HuH-7.5 (cell line): ENCODE measurements at places on chromosomes 3 and 15.

DNA sequence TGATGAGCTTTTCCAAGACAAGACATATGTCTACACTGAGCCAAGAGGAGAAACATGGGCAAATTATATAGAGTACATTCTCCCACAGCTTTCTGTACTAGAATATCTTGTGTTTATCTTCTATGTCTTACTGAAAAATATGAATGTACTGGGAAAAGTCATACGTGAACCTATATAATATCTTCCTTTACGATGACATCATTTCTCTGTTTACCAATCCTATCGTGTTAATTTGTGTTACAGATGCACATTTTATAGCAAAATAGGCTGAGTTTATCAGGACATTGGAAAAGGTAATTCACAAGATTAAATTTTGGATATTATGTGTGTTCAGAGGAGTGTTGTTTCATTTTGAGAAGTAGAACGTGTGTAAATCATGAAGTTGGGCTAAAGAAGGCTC lies 452.5 kb upstream of the THRB start:
- no peak for DNase-seq

DNA sequence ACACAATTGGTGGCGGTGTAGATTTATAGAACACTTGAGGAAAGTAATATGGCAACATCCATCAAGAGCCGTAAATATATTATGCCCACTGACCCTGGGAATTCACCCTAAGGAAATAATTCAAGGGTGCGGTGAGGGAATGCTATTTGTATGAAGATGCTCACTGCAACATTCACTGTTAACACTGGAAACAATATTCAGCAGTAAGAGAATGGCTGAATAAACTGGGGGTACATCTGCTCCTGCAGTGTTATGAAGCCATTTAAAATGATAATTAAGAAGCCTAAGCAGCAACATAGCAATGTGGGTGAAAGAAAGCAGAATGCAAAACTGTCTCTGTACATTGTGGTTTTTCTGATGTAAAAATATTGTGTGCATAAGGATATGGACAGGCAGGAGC lies 87.6 kb downstream of the RAB11A start:
- no peak for DNase-seq

DNA sequence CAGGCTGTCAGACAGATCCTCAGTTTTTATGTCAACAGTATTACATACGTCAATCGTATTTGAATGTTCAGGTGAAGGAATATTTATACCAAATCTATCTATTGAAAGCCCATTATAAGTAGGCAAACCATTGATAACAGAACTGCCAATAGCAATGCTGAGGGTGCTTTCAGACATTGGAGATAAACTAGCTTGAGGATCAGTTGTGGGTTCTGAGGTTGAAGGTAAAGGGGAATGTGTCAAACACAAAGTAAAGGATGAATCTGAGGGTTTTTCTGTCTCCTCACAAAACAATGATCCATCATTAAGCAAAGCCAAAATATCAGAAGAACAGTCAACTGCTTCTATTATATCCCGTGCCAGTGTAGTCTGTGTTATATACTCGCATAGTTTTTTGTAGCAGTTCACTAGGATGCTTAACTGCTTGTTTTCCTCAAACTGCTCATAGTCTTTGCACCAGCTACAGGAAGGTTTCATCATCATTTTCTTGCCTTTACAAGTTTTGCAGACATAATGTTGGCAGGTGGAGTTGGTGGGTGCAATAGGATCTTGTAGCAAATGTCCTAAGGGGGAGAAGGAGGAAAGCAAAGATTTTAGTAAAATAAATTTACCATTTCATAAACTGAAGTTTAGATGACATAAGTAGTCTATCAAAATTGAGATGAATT lies 43.8 kb downstream of the MSL2 start:
- DNase-seq = no peak

DNA sequence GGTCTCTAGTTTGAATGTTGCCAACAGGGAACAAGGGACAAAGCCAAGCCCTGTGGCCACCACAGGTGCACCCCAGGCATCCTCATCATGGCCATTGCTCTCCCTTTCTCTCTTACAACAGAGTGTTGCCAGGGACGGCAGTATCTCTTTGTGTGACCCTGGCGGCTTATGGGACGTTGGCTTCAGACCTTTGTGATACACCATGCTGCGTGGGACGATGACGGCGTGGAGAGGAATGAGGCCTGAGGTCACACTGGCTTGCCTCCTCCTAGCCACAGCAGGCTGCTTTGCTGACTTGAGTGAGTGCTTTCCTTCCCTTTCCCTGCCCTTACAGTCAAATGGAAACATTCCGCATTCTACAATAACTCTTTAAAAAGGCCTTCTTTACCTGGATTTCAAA lies 38.2 kb downstream of the BOC start:
- no peak for DNase-seq

- no peak for DNase-seq
Measured at GRCh38 chr3:89212619-89213018, 105.2 kb downstream of the EPHA3 start.

DNA sequence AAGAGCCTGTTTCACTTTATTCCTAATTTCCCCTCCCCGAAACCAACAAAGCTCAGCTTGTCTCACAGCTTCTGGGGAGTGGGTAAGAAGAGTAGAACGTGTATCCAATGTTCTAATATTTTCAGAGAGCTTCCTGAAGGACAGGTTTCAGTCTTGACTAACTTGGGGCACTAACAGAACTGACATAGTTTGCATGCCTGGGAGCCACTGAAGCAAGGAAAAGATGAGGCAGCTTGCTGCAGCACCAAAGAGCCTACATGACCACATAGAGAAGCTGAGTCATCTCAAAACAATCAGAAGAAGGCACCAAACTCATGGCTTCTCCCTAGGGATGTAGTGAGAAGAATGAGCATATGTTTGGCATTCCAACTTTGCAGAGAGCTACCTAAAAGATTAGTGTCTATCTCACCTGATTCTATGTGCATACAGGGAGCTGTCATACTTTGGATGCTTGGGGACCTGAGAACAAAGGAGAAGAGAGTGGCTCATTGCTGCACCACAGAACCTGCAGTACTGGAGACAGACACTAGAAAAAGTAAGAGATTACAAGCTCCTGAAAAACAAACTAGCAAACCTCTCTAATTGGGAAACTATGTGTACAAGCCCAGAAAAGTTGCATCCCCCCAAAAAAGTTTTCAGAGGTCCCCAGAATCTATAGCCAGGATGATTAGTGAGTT lies 86.9 kb downstream of the DCLK3 start:
- DNase-seq = no peak

DNA sequence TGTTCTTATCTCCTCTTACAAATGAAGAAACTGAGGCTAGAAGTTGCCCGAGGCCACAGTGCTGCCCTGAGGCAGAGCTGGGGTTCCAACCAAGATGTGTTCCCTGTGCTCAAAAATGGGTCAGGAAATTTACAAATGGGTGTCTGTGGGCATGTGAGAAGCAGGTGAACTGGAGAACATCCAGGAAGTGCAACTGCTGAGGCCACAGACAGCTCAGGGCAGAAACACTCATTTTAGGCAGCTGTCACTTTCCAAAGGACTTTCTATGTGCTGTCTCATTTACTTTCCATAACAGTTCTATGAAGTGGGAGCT lies 47.2 kb upstream of the ATP2B2 start:
- DNase-seq = no peak

DNA sequence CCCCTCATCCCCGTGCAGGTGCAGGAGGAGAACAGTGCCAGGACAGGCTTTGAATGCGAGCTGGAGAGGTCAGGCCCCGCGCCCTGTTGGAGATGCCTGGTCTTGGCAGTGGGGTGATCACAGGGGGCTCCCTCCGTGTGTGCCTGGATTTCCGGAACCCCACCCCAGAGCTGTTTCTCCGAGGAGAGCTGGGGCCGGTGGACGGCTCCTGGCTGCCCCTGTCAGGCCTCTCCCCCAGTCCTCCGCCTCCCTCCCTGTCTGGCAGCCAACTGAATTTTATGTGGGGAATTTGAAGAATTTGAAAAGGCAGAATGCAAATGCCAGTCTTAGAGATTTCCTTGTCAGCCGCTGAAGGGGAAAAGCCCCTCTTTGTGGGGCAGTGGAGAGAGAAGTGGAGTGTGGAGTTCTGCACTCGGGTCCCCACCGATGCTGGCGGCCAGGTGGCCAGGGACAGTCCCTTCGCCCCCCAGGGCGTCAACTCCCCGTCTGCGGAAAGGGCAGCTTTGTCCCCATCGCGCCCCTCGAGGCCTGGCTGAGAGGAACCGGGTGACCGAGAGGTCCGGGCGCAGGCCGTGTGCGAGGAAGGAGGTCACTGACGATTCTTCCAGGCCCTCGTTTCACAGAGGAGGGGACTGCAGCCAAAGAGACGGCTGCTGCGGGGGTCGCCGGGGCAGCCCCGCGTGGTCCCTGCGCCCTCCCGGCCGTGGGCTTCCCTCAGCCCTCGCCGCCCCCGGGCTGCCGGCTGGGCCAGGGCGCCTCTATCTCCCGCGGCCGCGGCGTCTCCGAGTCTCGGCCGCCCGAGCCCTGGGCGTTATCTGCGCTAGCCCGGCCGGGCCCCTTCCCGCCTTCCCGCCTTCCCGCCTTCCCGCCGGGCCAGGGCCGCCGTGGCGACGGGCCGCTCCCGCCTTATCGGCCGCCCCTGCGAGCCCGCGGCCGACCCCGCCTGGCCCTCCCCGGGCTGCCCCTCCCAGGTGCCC lies 56.0 kb upstream of the LCTL start:
- DNase-seq = no peak

- DNase-seq = no peak
Measured at GRCh38 chr15:39025321-39025720, 460.7 kb upstream of the RASGRP1 start.

GRCh38 chr3:48013288-48013980 lies 2.8 kb downstream of the MAP4 start:
- no peak for DNase-seq

GRCh38 chr3:170565495-170565894 lies 20.4 kb downstream of the SLC7A14 start:
- DNase-seq = no peak

DNA sequence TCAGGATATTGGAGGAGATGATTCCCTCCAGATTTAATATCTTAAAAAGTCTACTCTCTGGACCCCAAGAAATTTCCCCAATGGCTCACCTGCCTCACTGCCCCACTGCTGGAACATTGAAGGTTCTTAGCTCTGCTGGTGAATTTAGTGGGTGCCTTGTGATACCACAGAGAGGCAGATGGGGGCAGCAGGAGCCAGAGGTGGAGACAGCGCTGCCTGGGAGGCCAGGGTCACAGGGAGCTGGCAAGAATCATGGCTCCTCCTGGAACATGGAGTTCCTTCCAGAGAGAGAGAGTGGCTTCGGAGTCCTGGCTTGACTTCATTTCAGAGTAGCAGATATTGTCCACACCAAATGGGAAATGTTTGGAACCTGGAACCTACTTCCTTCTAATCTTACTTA lies 263.5 kb upstream of the CFAP20DC start:
- DNase-seq = no peak

DNA sequence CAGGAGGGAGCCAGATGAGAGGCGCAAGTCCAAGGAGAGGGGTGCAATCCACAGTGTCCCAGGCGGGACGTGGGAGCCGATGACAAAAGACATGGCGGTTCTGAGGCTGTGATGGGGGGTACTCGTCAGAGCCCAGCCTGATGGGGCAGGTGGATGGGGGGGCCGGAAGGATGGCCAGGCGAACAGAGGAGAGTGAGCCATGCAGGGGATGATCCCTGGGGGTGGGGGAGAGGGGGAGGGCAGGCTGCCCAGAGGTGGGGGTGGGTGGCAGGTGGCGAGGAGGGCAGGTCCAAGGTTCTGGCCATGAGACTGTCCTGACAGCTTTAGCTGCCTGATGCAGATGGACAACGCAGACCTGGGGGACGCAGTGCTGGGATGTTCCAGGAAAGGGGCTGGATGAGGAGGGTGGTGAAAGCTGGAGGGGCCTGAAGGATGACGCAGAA lies 8.9 kb upstream of the CSPG4 start:
- DNase-seq = no peak

DNA sequence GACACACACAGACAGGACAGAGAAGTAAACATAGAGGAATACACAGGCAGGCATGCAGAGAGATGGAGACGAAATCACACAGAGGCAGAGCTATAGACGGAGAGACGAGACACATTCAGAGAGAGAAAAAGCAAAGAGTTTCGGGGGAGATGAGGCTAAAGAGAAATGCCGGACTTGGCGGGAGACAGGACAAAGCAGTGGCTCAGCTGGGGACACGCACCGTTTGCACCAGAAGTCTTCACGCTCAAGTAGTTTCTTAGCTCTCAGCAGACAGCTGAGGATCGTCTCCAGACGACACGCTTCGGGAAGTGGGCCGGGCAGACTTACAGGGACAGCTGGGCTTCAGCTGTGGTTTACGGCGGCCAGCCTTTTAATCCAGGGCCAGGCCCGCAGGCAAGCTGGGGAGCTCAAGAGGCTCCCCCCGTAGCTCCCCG lies 56.2 kb upstream of the DLG1 start:
- DNase-seq = no peak

- DNase-seq = no peak
Measured at GRCh38 chr3:121482660-121483059, 63.1 kb downstream of the POLQ start.

DNA sequence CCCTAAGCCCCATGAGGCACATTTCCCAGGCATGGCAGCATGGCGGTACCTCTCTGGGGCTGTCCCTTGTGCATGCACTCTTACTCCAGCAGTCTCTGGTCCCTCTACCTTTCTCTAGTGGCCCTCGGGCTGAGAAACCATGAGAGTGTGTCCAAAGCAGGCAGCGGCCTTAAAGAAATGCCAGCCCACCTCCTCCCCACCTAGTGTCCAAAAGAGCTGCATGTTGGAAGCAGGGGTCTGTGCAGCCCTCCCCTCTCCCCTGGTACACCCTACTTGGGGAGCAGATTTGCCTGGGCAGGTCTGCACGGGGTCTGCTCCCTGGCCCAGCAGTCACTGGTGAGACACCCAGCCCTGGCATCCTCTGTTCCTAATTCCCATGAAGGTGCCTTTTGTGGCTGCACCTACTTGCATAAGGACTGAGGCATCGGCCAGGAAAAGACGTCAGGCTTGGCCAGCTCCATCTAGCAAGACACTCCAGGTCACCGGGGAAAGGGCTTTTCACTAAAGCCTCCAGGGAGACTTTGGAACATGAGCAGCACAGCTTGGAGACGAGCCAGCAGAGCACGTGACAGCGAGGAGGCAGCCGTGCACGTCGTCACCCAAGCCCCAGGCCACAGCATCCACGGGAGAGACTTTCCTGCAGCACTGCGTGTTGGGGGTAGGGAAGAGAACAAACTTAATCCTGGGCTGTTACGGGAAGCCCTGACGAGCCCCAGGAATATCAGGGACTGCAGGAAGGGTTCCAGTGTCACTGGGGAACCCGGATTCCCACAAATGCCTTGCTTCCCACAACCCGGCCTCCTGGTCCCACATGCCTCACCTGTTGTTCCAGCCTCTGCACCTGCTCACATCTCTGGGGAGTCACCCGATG lies 38.8 kb downstream of the TM2D3 start:
- DNase-seq = no peak

DNA sequence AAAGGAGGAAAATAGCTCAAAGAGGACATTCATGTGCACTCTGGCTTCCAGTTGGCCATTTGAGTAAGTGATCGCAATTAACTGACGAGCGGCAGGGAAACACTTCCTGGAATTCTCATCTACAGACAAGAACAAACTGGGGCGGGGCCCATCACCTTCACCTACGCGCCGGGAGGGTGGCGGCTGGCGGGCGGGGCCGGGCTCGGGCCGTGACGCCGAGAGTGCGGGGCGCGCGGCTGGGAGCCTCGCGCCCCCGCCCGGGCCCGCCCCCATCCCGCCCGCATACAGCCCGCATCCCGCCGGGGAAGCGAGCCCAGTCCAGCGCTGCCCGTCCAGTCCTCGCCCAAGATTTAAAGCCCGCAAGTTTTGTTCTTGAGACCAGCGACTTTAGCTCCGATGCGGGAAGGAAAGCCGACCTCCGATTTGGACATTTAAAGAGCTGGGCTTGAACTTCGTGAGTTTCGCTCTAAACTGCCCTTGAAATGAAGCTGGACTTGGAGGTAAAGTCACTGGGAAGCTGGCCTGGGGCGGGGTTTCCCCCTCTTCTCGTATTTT lies at the start of gene B3GNT5:
Gene B3GNT5, plus strand, starts transcription at position 281 of the 555 bp plus-strand sequence. CDS start 16,546 bp downstream, outside the sequence.
- DNase-seq = peak; percentile 5
